ENCODE measurements at places on chromosomes 6 and 20.

- DNase-seq, result no peak
These were observed 152.9 kb downstream of the SIM1 start for GRCh38 chr6:100311707-100312251.

- no peak for DNase-seq
These were observed 72.0 kb upstream of the INSM1 start for GRCh38 chr20:20295621-20296498.

- DNase-seq, result no peak
These were observed 127.4 kb downstream of the DST start for GRCh38 chr6:56515081-56515905.

DNA sequence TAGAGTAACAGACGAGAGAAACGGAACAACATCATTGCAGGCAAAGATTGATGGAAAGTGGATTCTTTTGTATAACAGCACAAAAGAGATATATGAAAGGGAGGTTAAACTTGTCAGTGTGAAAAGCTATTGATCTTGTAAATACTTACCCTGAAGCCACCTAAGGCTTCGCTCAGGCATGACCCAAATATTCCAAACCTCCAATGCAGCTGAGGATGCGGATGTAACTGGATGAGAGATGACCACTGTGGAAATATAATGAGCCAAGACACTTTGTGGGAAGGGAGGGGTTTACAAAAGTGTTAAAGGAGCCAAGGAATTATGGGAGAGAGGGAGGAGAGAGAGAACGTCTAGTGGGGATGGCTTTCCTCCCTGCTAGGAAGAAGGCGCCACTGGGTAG lies 112.0 kb downstream of the DOK5 start:
- DNase-seq, result no peak

- DNase-seq, result no peak
These were observed 162.7 kb downstream of the NFATC2 start for GRCh38 chr20:51379601-51380341.

GRCh38 chr6:150412221-150412620 lies 43.4 kb downstream of the IYD start:
- no peak for DNase-seq
